ENCODE measurements at places on chromosomes 16 and 17. TPM values are rescaled to one million over a fixed set of nuclear protein-coding genes. Genes with fewer than 3 reads are reported as not detected.
A peak's percentile ranks its signal among the peaks of the same experiment; 100 is the strongest.

- H3K4me1 ChIP-seq, result no peaks in the 10 kb centered on the region
- no peaks in the 10 kb centered on the region for H3K36me3 ChIP-seq
- H3K27ac ChIP-seq, result no peak overlapping the region
- DNase-seq, result no peak
- H3K4me3 ChIP-seq, result no peak overlapping the region
- H3K27me3 ChIP-seq, result no peaks in the 10 kb centered on the region
Measured at GRCh38 chr17:40614431-40615067, 33.1 kb downstream of the SMARCE1 start.

The CHST4 gene
- 16.7 TPM for total RNA-seq

The RABEP1 gene
- 31.3 TPM for total RNA-seq

The SLC38A8 gene
- not detected for total RNA-seq

GRCh38 chr16:35596467-35596866, 2137.1 kb downstream of the TP53TG3F start:
- no peaks in the 10 kb centered on the region for H3K36me3 ChIP-seq
- no peaks in the 10 kb centered on the region for H3K4me1 ChIP-seq
- no peak overlapping the region for H3K4me3 ChIP-seq

DNA sequence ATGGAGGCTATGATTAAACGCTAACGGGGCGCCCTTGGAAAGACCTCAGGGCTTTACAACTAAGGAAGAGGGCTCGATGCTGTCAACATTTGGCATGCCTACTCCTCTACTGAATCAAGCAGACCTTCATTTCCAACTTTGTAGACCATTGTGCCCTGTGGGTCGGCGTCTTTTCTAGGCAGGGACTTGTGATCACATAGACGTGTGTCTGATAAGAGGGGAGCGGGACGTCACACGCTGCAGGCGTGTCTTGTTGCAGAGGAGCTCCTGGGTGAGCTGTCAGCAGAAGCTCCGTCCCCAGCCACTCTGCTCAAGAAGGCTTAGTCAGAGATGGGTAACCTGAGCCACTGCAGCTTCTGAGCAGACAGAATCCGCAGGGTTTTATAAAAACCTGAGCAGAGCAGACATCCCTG, 2.8 kb downstream of the MAPK8IP3 start:
- H3K4me1 ChIP-seq, result peaks cover 21% of the 10 kb centered on the region
- H3K27ac ChIP-seq, result no peak overlapping the region
- DNase-seq, result no peak
- H3K4me3 ChIP-seq, result no peak overlapping the region
- no peaks in the 10 kb centered on the region for H3K27me3 ChIP-seq

DNA sequence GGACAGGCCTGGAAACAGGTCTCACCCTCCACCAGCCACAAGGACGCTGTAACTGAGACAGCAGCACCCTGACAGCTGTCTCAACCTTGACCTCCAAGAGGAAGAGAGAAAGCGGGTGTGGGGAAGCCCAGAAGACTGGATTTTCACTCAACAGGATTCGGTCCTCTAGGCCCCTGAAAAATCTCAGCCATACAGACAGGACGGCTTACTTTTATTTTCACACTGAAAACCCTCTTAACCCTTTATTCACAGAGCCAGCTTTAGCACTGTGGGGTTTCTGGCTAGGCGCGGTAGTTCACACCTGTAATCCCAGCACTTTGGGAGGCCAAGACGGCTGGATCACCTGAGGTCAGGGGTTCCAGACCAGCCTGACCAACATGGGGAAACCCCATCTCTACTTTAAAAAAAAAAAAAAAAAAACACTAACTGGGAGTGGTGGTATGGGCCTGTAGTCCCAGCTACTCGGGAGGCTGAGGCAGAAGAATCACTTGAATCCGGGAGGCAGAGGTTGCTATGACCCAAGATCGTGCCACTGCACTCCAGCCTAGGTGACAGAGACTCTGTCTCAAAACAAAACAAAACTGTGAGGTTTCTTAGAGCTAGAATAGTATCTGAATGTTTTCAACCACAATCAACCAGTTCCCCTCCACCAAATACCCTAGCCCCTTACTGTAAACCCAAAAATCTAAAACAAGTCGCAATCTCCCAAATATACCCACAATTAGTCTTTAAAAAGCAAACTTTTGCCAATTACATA, 5.3 kb downstream of the ANKRD11 start:
- peak; percentile 40 for DNase-seq
- H3K36me3 ChIP-seq, result peaks cover 6% of the 10 kb centered on the region
- H3K27ac ChIP-seq, result peak overlapping the region; percentile 70
- peaks cover 77% of the 10 kb centered on the region for H3K4me1 ChIP-seq

The KRTAP2-2 gene
- not detected for total RNA-seq

The ZNF385C gene
- 4.6 TPM for total RNA-seq

The MC1R gene
- 2.9 TPM for total RNA-seq

- no peak overlapping the region for H3K4me3 ChIP-seq
- no peaks in the 10 kb centered on the region for H3K4me1 ChIP-seq
- H3K27ac ChIP-seq, result no peak overlapping the region
Measured at GRCh38 chr17:74999523-74999922, 12.1 kb downstream of the CDR2L start.

GRCh38 chr17:15260376-15261257, 4.5 kb downstream of the PMP22 start:
- no peak overlapping the region for H3K27ac ChIP-seq
- H3K4me3 ChIP-seq, result peak overlapping the region; percentile 76
- peak; percentile 89 for DNase-seq
- H3K36me3 ChIP-seq, result no peaks in the 10 kb centered on the region
- peaks cover 83% of the 10 kb centered on the region for H3K27me3 ChIP-seq
- peaks cover 16% of the 10 kb centered on the region for H3K4me1 ChIP-seq

- H3K27me3 ChIP-seq, result peaks cover 22% of the 10 kb centered on the region
- H3K36me3 ChIP-seq, result no peaks in the 10 kb centered on the region
- no peak overlapping the region for H3K27ac ChIP-seq
- no peak for DNase-seq
- peaks cover 18% of the 10 kb centered on the region for H3K4me1 ChIP-seq
Measured at GRCh38 chr17:38727736-38728135, 2.4 kb upstream of the CISD3 start.

DNA sequence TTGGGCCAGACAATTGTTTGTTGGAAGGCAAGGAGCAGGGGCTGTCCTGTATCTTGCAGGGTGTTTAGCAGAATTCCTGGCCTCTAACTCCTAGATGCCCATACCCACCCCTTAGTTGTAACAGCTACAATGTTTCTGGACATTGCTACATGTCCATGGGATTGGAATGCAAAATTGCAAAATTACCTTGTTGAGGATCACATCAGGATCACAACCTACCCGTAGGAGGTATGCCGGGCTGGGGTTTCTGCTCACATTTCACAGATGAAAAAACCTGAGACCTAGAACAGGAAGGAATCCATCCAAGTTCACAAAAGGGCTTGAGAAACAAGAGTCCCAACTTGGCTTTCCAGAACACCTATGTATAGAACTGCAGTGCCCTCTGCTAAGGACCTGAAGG, 22.7 kb downstream of the NOG start:
- H3K4me3 ChIP-seq, result no peak overlapping the region
- H3K4me1 ChIP-seq, result no peaks in the 10 kb centered on the region
- no peak overlapping the region for H3K27ac ChIP-seq
- H3K36me3 ChIP-seq, result no peaks in the 10 kb centered on the region
- no peak for DNase-seq

DNA sequence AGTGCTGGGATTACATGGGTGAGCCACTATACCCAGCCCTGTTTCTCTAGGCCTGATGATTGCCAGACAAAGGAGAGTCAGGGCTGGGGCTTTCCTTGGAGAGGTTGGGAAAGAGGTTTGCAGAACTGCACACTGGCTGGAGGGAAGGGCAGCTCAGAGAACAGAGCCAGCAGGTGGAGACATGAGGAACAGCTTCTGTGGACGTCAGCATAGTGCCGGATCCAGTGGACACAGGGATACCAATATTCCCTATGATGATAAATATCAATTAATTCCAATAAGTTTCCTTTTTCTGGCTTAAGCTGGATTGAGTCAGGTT, 43.2 kb upstream of the SCNN1B start:
- no peaks in the 10 kb centered on the region for H3K4me1 ChIP-seq
- DNase-seq, result no peak
- no peak overlapping the region for H3K4me3 ChIP-seq
- no peak overlapping the region for H3K27ac ChIP-seq
- no peaks in the 10 kb centered on the region for H3K36me3 ChIP-seq

The IL21R gene
- 2.6 TPM for total RNA-seq

- no peak overlapping the region for H3K27ac ChIP-seq
- no peak for DNase-seq
- H3K4me3 ChIP-seq, result no peak overlapping the region
- H3K36me3 ChIP-seq, result no peaks in the 10 kb centered on the region
- H3K27me3 ChIP-seq, result no peaks in the 10 kb centered on the region
- no peaks in the 10 kb centered on the region for H3K4me1 ChIP-seq
Measured at GRCh38 chr17:78953356-78954350, 26.1 kb downstream of the LGALS3BP start.

The NPIPA2 gene
- total RNA-seq, result 6.7 TPM

Measured in GM23338 (cell line).